ENCODE measurements at places on chromosomes 16 and 17.

DNA sequence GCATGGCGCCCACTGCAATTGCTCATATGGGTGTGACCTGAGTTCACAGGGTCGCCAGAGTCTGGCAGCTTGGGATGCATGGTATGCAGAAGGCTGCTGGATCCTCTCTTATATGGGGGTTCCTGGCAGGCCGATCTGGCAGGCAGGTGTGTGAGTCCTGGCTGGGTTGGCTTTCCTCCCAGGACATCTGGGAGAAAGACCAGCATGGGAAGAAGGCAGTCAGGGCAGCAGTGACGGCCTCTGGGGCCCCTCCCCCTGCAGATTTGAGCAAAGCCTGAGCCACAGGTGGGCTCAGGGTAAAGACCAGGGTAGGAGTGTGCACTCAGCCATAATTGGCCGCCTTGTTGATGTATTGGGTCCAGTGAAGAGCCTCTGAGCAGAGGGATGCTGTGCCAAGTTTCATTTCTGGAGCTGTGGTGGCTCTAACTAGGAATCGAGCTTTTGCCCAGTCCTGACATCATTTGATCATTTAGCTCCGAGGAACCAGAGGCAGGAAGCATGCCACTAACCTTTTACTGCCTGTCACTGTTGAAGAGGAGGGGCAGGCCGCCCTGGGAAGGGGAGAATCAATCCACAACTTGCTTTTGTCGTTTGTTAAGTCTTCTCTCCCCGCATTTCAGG lies 174.3 kb downstream of the CCDC182 start:
- DNase-seq, result no peak

DNA sequence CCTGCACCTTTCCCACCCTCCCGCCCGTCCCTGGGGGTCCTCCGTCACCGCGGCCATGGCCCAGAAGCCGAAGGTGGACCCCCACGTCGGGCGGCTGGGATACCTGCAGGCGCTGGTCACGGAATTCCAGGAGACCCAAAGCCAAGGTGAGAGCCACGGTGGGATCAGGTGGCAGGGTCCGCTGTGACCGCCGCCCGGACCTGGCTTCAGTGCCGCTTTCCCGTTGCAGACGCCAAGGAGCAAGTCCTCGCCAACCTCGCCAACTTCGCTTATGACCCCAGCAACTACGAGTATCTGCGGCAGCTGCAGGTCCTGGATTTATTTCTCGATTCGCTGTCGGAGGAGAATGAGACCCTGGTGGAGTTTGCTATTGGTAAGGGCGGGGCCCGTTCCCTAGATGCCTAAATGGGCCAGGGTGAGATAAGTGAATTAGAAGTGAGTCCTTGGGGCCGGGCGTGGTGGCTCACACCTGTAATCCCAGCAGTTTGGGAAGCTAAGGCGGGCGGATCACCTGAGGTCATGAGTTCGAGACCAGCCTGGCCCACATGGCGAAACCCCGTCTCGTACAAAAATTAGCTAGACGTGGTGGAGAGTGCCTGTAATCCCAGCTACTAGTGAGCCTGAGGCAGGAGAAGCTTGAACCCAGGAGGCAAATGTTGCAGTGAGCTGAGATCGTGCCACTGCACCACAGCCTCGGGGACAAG lies 617 bp downstream of the ARMC7 start:
- no peak for DNase-seq

DNA sequence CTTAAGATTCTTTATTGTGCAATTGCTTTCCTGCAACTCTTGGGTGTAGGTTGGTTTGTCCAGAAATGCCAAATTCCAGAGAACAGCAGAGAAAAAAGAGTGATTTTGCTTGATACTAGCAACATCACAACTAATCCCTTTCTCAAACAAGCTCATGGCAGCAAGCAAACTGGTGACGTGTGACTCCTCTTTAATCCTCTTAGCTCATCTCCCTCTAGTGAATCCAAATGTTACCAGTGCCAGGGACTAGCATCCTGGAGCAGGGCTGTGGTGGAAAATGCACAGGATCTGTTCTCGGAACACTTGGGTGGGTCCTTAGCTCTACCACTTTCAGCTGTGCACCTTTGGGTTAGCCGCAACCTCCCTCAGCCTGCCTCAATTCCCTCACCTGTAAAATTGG lies 204.0 kb upstream of the CCL2 start:
- DNase-seq, result no peak

GRCh38 chr17:5164436-5164835 lies 27.2 kb downstream of the ZNF594 start:
- no peak for DNase-seq

DNA sequence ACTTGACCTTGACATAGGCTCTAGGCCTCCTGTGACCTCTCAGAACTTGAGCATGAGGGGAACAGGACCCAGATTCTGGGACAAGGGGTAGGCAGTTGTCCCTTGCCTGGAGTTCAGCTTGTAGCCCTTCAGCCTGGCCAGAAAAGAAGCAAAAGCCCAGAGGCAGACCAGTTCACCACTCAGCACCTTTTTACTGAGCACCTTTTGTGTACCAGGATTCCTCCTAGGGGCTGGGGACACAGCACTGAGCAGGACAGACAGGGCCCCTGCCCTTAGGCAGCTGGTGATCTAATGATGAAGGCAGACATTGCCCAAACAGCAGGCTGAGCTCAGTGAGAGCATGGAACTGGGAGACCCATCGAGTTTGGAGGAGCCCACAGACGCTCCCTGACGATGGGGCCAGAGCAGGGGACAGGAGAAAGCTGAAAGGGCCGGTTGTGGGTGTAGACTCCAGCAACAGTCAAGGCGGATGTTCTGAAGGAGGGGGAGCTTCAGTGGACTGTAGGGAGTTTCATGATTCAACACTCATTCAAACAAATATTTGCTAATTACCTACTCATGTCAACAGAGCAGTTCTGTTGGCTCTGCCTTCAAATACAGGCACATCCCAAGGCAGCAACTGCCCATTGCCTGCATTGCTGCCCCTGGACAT lies 32.0 kb downstream of the SBK1 start:
- DNase-seq, result no peak

GRCh38 chr17:27367121-27367981 lies 73.4 kb downstream of the WSB1 start:
- DNase-seq, result no peak

- no peak for DNase-seq
Measured at GRCh38 chr17:82375359-82376041, 3.9 kb downstream of the UTS2R start.

DNA sequence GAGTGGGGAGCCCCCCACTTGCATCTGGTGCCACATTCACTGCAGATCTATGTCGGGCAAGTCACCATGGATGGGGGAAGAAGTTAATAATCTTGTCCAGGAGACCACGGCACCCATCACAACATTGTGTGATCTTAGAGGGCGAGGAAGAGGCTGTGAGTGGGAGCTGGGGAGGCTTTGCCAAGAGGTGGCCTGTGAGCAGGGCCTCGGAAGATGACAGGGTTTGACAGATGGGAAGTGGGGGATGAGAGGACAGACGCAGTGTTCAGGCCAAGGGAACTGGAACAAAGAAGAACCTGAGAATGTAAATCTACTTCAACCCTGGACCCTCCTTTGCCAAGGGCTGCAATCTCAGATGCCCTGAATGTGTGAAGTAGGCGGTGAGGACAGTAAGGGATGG lies 12.4 kb downstream of the ACE start:
- no peak for DNase-seq

GRCh38 chr17:1557355-1558095 lies 5.1 kb downstream of the PITPNA start:
- no peak for DNase-seq

DNA sequence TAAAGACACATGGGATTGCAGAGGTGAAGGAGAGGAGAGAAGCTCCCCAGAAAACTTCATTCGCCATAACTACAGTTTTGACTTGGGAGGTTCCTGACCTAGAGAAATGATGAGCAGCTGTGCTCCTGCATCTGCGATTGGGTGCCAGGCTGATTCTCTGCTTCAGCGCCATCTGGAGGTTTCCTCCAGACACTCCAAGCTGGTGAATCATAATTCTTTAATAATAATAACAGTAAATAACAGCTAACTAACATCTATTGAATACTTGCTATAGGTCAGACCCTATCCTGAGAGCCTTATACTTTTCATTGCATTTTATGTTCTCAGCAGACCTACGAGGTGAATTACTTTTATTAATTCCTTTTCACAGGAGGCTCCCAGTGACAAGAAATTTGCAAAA lies 575.8 kb downstream of the TOX3 start:
- no peak for DNase-seq

- no peak for DNase-seq
Measured at GRCh38 chr16:58614860-58615259, 14.8 kb downstream of the CNOT1 start.

DNA sequence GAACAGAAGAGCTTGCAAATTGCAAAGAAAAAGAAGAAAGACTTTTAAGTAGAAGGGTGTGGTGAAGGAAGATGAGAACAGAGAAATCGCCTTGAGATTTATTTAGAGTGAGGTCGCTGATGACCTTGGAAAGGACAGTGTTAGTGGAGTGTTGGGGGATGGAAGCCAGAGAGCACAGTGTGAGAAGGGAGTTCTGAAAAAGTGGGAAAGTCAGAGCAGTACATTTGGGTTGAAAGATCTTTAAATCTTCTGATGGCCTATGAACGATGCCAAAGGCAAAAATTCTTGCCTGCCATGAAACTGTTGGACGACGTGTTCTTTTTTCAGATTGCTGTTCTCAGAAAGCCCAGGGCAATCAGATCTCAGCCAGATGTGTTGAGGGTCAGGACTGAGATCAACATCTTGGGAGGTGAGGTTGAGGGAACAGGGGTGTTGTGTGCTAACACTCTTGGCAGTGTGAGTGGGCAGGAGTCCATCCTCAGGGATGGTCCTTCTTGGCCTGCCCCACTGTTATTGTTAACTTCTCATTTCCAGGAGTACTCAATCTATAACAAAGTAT lies 330.1 kb downstream of the MAP2K6 start:
- no peak for DNase-seq

DNA sequence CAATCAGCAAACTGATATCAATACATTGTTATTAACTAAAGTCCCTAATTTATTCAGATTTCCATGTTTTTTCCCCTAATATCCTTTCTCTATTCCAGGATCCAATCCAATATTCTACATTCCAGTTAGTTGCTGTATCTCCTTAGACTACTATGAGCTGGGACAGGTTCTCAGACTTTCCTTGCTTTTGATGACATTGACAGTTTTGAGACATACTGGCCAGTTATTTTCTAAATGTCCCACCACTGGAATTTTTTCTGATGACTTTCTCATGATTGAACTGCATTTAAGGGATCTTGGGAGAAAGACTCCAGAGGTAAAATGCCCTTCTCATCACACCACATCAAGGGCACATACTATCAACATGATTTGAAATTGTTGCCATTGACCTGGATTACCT lies 177.1 kb upstream of the MAF start:
- DNase-seq, result no peak

DNA sequence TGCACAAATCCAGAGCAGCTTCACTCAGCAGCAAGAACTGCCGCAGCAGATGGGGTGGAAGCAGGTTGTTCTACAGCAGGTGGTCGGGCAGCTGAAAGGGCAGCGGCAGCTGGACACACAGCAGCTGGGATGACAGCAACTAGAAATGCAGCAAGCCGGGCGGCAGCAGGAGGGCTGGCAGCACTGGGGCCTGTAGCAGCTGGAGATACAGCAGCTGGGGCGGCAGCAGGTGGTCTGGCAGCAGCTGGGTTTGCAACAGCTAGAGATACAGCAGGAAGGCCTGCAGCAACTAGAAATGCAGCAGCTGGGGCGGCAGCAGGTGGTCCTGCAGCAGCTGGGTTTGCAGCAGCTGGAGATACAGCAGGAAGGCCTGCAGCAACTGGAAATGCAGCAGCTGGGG lies 460 bp downstream of the KRTAP4-3 start:
- DNase-seq, result no peak
